ENCODE measurements at places on chromosomes 5 and 9.

GRCh38 chr5:78129597-78129996 lies 164.9 kb downstream of the AP3B1 start:
- DNase-seq = no peak

DNA sequence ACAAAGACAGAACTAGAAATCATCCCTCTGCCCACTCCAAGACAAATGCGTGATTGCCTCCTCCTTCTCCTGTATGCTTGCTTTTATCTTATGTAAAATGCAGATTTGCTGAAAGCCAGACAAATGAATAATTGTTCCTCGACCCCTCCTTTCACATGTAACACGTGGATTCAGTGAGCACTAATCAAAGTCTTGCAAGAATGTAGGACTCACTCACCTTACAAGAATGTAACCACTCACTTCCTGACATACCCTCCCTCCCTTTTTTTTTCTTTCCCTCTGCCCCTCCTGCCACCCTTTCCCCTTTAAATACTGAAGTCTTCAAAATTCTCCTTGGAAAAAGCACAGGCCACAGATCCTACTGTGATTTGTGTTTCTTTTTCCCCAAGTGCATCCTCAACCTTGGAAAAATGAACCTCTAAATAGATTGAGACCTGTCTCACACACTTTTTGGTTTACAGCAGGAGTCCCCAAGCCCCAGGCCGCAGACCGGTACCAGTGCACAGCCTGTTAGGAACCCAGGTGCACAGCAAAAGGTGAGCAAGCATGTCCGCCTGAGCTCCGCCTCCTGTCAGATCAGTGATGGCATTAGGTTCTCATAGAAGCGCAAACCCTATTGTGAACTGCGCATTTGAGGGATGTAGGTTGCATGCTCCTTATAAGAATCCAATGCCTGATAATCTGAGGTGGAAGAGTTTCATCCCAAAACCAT lies 29.4 kb upstream of the HSD17B3 start:
- no peak for DNase-seq

GRCh38 chr5:111960476-111961215 lies 203.7 kb upstream of the NREP start:
- no peak for DNase-seq

GRCh38 chr5:15837551-15838289 lies 337.7 kb downstream of the FBXL7 start:
- DNase-seq = no peak

DNA sequence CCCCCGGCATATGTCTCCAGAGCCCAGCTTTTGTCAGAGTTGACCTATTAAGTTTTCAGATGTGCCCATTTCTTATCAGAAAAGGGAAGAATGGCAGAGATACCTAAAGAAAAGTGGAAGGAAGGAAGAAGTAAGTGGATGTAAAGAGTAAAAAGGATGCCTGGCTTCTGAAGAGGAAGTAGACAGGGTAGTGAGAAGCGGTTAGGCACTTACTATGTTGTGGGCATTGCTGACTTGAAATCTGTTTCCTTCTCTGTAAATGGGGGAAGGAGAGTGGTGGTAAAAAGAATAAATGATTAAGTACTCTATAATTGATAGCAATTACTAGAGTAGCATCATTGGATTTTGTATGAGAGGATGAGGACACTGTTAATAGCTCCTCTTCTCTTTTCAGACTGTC lies 9.9 kb downstream of the ANP32B start:
- DNase-seq = peak; percentile 67

DNA sequence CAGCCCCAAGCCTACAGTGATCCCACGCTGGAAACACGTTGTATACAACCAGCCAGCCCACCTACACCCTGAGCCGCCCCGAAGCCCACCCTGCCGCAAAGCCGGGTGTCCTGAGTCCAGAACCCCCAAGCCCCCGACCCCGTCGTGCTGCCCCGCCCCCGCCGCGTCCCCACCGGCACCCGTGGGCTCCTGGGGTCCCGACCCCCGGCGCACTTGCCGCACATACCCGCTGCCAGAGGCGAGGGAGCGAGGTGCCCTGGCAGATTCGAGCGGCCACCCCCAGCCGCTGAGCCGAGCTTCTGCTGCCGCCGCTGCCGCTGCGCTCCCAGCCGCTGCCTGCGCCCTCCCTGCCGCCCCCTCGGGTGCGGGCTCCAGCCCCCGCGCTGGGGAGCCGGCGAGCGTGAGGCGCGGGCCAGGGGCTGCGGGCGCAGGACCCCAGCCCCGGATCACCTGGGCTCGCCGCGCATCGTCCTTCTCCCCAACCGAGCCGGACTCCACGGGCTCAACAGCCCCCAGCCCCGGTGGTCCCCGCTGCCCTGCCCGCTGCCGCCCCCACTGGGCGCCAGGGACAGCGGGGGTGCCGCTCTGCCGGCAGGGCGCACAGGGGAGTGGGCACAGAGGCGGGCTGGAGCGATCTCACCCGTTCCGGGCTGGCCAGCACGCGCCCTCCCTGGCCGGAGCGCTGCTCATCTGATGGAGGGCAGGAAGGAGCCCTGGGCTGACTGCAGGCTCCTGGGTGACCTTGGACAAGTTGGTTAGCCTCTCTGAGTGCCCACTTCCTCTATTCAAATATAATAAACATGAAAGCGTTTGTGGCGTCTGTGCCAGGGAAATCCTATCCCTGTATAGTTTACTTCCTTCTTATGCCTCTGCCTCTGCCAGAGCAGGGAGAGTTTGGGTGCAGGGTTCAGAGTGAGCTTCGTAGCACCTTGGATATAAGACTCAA lies at the start of gene HTR4:
Gene HTR4, minus strand, starts transcription at position 692 of the 946 bp plus-strand sequence. CDS start 17,513 bp downstream, outside the sequence.
- DNase-seq = no peak
